ENCODE measurements at places on chromosomes 4 and X.

GRCh38 chrX:47619486-47620302 is at the start of gene SYN1:
SYN1 (minus strand) TSS chrX:47619857; CDS start chrX:47619728, 129 bp downstream.
- peak; percentile 83 for DNase-seq

DNA sequence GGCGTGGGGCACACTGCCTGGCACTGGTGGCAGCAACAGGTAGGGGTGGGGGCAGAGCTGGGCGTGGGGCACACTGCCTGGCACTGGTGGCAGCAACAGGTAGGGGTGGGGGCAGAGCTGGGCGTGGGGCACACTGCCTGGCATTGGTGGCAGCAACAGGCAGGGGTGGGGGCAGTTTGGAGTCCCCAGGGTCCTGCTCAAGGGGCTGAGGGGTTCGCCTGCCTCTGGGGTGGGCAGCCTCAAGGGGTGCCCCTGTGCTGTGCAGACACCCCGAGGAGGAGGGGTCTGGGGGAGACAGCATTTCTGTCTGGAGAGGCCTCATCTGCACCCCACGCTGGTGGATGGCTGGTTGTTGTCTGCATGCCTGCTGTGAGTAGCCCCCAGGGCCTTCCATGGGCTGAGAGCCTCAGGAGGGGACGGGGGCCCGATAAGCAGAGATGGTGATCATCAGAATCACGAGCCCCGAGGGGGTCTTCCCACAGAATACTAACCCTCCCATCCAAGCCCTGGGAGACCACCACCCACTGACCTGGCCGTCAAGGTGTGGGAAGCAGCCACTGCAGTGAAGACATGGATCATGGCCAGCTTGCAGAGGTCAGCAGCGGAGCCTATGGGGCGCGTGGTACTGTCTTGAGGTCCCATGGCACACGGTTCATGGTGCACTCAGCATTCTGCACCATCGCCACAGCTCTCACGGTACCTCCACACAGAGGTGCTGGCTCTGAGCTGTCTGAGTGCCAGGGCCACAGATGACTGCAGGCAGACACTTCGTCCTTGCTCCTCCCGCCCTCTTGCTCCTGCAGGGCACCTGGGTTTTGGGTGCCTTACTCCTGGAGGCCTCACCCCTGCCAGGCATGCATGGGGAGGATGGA is 21.5 kb downstream of the NAT8L start:
- no peak for DNase-seq

DNA sequence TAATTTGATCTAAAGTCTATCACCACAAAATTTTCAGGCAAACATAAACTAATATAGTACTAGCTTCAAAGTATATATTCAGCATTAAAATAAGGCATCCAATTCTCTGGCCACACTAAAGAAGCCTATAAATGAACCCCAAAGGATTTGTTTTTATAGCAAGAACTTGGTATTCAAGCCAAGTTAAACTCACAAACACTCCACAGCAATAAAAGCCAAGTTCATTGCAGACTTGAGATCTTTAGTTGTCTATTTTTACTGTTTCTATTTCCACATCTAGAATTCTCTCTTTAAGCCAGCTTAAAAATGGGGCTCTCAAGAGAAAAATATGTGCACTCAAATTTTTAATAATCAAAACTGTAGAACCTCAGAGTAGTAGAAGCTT is 51.1 kb downstream of the WDFY3 start:
- DNase-seq = no peak

GRCh38 chr4:19455196-19455595 is 796.5 kb upstream of the SLIT2 start:
- no peak for DNase-seq

GRCh38 chr4:124019749-124020549 is 623.4 kb downstream of the SPRY1 start:
- DNase-seq = no peak

GRCh38 chr4:121642876-121643585 is 53.7 kb downstream of the ANXA5 start:
- no peak for DNase-seq

DNA sequence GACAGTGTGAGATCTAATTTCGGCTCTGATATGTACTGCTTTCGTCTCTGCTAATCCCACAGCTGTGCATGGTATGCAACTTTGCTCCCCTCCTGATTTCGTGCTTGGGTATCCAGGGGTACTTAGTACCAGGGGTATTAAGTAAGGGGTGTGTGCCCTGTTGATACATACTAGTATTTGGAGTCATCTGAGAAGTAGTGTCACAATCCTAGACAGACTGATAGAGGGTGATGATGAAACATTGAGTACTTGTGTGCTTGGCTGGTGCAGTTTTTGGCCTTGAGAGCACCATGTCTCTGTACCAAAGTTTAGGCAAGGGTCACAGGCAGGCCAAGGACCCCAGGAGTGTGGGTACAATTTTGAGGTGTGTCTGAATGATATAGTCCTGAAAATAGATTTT is 10.9 kb downstream of the GPAT3 start:
- no peak for DNase-seq

DNA sequence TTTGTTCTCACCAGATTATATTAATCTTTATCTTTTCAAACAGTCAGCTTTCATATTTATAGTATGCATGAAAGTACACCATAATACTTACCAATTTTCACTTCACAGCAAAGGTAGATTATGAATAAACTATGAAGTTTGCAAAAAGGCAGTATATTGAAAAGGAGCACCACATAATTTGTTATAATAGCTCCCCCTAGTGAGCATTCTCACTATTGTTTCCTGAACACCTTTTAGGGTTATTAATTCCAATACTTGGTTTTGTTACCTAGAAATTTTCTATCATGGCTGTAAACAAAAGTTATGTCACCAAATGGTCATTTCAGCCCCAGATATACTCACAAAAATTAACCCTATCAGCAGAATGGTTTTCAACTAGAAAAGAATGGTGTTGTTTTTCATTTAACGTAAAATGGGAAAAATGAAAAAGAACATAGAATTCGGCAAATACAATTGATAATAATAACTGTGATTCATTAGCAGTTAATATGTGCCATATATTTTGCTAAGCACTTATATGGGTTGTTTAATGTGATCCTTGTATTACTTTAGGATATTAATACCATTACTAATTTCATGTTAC is 30.2 kb upstream of the NKX6-1 start:
- DNase-seq = no peak

DNA sequence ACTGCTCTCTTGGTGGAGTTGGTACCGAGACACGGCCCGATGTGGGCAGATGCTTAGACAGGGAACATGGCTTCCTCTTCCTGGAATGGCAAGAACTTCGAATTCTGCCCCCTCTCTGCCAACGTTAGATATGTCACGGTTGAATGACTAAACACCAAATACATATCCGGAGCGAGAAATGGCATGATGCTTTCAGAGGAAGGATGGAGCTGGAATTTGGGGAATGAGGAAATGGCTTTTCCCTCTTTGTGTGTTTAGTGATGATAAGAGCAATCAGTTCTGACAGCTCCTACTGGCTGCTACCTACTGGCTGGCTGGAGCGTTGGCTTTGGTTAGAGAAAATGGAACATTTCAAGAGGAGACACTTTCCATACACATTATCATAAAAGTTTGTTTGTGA is 140.0 kb downstream of the DHRSX start:
- DNase-seq = no peak

Data from activated CD8-positive, alpha-beta memory T cell treated with anti-CD3 and anti-CD28 coated beads, Interleukin-2, amount 10 ng/mL, durations not matched to agents 7 days and 5 days (primary cell).